ENCODE measurements at places on chromosomes 3 and 15.

- DNase-seq: no peak
Measured at GRCh38 chr3:192207239-192207638, 520.1 kb downstream of the FGF12 start.

DNA sequence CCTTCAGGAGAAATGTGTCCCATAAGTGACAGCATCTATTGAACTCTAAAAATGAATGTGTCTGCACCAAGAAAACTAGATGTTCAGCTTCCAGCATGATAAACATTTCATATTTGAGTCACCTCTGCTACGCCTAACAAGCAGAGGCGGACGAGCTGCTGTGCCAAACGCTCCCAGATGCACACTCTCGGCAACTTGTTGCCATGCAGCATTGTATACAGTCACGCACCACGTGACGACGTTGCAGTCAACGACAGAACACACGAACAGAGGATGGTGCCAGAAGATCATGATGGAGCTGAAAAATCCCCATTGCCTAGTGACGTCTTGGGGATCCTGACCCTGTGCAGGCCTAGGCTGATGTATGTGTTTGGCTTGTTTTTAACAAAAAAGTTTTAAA lies 137.5 kb downstream of the XXYLT1 start:
- no peak for DNase-seq

- DNase-seq: no peak
Measured at GRCh38 chr3:51401735-51402134, 10.7 kb downstream of the RBM15B start.

DNA sequence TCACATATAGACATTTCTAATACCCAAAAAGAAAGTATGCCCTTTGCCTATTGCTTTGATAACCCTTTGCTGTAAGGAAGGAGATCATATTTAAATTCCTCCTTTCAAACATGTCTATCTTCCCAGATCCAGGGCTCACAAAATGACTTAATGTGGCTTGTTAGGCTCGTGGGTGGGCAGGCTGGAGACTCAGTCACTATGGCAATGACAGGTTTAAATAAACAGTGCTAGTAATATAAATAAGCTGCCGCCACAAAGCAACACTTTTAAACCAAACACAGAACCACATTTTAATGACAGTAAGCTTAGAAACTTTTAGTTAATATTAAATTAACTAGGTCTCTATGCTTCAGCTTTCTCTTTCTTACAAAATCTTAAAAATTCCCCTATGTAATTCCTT lies 616.0 kb upstream of the NAALADL2 start:
- no peak for DNase-seq

DNA sequence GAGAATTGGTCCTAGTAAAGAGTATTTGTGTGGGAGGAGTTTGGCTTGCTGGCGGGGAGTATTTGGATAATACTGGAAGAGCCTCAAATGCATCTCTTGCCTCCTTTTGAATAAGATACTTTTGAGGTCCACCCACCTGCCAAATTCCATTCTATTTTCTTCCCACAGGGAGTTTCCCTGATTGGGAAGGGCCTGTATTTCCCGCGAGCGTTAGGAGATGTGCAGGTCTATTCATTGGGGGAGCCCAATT lies 406 bp upstream of the RASA2 start:
- no peak for DNase-seq

DNA sequence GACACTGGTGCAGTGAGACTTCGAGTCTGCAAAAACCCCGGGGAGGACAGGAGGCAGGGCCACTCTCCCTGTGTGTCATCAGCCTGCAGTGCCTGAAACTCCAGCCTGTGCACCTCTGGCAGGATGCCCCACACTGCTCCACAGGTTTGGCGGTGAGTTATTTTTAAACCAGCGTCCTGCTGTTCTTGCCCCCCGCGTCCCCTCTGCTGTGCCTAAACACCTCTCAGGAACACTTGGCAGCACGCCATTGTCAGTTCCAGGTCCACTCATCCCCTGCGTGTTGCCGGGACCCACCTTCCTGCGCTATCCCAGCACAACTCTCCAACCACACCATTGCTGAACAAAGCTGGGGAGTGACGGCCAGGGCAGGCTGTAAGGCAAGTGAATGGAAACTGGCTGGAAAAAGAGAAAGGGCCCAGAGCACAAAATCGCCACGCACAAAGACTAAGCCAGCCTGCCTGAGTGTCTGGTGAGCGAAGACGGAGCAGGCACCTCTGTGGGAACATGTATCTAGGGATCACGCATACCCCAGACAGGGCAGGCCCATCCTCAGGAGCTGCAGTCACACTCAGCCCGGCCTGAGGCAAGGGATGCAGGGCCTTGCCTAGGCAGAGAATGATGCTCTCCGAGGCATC lies 3.1 kb upstream of the PLA2G4F start:
- no peak for DNase-seq

DNA sequence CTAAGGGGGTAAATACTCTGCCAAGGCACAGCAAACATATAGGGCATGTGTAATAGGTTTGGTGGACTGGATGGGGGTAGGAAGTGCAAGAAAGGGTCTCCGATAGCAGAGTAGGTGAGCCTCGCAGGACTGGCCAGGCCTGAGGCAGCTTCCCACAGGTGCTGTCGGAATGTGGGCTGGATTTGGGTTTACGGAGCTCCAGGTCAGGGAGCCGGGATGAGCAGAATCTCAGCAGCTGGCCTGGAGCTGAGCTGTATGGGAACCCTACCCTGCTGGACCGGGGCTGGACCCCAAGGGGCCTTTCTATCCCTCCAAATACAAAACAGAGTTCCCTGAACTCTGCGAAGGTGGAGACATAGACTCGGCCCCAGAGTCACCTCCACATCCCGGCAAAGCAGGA lies 15.0 kb downstream of the KLF15 start:
- no peak for DNase-seq

GRCh38 chr15:45790325-45790943 lies 155.6 kb downstream of the SQOR start:
- no peak for DNase-seq

- DNase-seq: no peak
Measured at GRCh38 chr15:59570315-59570714, 41.3 kb upstream of the GCNT3 start.

DNA sequence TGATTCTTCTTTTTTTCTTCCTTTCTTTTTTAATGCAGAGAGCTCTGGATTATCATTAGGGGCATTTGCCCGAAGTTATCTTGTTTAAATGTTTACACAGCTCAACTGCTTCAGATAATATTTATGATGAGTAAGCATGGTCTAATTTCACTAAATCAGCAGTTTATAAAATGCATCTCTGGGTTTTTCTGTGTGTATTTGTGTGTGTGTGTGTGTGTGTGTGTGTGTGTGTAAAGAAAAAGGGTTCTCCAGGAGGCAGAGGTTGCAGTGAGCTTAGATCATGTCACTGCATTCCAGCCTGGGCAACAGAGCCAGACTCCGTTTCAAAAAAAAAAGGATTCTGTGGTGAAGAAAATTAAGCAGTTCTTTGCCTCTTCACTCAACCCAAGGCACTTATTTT lies 25.9 kb upstream of the TNFSF10 start:
- DNase-seq: no peak

DNA sequence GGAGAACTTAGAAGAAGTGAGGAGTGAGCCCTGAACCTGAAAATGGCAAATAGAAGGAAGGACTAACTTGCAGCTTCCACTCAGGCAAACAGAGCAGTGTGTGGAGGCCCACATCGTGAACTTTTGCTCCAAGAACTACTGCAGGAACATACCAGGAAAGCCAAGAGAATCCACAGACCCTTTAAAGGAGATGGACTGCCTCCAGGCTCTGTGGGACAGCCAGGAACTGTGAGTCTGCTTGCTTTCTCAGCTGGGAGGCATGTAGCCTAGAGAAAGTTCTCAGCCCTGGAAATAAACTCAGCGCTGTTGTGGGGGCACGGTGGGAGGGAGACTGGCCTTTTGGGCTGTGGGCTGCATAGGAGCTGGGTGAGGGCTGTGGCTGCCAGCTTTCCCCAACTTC lies 93.0 kb downstream of the SNRK start:
- DNase-seq: no peak

DNA sequence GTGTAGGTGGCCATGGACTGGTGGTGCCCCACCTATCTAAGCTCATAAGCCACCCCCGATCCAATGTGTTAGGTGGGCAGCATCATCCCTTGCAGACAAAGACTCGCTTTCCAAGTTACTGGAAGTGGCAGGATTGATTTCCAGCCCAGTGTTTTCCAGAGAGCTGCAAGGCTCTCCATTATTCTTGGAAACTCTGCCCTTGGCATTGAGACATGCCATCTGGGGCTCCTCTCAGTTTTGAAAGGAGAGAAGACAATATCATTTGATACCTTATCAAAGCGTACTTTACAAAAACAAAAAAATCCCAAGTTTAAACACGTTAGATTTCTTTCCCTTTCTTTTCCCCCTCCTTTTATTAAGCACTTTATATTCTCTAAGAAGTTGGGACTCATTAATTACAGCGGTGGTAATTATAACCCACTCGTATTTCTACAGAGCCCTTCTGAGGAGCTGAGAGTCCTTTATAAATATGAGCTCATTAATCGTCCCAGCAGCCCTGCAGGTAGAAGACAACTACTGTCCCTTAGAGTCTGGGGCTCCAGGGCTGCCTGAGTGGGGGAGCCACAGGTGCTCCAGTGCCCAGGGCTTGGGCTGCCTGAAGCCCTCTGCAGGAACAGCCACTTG lies 226.1 kb downstream of the TLE3 start:
- no peak for DNase-seq

GRCh38 chr3:10192953-10193691 lies 28.4 kb downstream of the IRAK2 start:
- DNase-seq: no peak
